ENCODE measurements at places on chromosomes 16 and 17.
A peak's percentile ranks its signal among the peaks of the same experiment; 100 is the strongest.

DNA sequence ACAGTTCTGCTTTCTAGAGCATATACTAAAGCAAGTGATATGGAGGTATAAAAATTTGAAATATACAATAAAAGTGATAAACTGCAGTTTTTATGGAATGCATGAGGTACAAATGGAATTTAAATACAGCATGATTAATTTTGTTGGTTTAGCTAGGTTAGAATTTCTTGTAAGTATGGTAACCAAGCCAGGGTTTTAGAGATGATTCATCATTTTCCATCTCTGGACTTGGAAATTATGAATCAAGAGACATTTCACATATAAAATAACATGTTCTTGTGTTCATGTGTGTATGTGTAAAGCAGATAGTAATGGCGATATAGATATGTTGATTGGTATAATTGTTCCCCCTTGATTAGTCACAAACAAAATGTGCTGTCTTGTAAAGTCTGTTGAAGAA is 1219.8 kb downstream of the CDH8 start:
- no peak for DNase-seq

DNA sequence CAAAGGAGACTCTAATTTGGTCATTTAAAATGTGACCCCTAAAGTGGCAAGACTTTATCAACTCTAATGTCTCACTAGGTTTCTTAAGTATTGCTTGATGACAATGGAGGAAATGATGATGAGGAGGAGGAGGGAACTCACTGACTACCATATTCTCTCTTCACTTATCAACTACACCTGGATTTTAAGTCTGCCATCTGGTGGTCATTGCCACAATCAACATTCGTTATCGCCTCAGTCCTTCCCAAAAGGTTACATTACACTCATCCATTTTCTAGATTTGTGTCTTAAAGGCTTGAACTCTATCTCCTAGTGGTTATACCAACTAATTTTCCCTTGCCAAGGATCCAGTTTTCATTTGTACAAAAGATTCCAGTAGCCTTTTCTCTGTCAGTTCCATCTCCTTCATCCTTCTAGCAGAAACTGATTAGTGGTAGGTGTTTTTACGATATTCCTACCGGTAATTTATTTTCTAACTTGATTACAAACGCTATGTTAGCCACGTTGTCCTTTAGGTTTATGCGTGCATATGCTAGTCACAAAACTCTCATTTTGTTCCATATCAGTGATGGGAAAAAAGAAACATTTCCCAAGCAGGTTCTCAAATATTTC is 114.6 kb upstream of the NOG start:
- DNase-seq: no peak

GRCh38 chr16:89152831-89153700 is 18.5 kb upstream of the CDH15 start:
- no peak for DNase-seq

GRCh38 chr17:41907633-41908539 is 10.9 kb downstream of the ACLY start:
- DNase-seq: no peak

DNA sequence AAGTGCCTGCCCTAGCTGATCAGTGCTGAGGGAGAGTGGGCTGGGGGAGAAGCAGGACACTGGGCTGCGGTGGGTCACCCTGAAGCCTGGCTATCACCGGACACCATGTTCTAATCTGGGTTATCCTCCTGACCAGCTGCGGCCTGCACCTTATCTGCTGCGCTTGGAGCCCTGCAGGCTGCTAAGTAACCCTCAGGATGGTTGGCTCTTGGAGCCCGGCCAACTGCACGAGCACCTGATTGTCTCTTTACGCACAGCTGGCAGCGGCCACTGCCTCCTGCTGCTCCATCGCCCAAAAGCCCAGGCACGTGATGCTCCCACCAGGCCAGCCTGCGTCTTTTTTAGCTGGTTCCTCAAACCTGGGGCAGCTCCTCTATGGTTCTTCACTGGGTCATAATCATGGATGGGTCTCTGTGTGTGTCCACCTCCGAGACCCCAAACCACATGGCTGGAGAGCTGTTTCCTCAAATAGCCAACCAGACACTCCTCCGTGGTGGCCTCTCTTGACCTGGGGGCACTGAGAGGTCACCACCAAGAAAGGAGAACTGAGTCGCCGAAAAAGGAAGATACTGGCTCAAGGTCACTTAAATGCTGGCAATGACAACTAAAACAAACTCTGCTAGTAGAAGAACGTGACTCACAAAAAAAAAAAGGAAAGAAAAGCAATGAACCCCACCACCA is 21.7 kb downstream of the SPHK1 start:
- no peak for DNase-seq

GRCh38 chr16:65413861-65414260 is 292.0 kb upstream of the CDH11 start:
- no peak for DNase-seq

DNA sequence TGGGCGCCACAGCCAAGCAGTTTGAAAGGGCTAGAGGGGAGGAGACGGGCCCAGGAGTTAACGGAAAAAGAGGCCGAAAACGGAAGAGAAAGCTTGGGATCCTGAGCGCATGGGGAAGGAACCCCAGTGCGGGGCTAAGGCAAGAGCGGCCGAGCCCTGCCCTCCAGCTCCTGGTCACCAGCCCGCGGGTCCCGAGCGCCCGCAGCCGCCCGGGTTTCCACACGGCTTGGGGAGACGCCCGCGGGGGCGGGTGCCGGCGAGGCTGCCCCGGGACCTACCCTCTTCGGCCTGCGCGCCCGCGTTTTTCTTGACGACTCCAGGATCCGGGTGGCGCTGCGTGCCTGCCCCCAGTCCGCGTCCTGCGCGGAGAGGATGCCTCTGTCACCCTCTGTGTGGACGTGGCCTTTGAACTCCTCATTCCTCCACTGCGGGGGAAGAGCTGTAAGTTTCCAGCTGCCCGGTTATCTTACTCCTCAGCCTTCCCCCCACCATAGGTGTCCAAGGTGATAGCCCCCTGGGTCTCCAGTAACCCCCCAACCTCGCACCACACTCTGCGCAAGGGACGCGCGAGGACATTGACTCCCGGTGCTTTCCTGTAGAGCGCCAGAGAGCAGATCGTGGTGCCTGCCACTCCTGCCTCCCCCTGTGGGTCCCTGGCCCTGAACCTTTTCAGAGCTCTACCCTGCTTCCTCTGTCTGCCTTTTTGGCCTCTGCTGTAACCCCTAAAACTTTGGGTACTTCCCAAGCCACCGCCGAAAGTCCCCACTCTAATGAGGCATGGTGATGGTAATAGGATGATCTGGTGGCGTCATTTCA is 1.7 kb upstream of the CDH11 start:
- DNase-seq: no peak

- no peak for DNase-seq
These were observed 41.7 kb downstream of the SEC14L1 start for GRCh38 chr17:77182205-77183172.

- DNase-seq: peak; percentile 29
These were observed 20.6 kb upstream of the SNTB2 start for GRCh38 chr16:69166221-69166833.

DNA sequence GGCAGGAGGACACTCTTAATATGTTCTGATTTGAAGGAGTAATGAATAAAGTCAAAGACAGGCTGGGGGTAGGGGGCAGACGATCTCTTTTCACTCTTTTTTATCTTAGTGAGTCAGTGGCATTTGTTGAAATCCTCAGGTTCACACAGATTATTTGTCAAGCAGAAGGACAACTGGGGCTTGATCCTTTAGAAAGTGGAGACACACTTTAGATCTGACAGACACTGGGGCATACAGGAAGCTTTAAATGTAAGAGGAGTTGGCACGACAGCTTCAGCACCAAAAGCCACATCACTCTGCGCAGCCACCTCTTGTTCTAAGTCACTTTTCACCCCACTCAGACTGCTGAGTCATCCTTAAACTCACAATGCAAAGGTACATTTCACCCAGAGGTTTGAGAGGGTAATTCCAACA is 121.5 kb downstream of the STXBP4 start:
- DNase-seq: no peak

GRCh38 chr17:2309338-2310154 is 5.8 kb downstream of the SRR start:
- DNase-seq: peak; percentile 10

- DNase-seq: no peak
These were observed 13.5 kb upstream of the CBX4 start for GRCh38 chr17:79852748-79853147.
